SK-N-MC (cell line): ENCODE measurements at places on chromosomes 3 and 15.

DNA sequence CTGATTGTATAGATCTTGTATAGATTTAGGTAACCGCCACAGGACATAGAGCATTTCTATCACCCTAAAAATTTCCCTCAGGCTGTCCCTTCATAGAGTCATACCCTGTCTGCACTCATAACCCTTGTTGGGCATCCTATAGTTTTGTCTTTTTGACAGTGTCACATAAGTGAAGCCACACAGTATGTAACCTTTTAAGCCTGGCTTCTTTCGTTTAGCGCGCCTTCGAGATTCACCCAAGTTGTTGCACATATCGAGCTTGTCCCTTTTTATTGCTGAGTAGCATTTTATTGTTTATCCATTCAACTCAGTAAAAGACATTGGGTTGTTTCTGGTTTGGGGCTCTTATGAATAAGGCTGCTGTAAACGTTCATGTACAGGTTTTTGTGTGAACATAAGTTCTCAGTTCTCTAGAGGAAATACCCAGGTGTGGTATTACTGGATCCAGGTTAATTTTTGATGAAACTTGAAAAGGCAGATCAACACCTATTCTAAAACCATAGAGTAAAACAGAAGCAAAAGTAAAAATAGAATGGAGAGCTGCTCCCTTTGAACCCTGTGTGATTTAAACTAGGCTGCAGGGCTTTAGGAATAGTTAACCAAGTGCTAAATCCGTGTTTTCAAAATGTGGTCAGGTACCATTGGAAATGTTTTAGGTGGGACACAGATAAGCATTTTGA is 49.5 kb downstream of the CD86 start:
- DNase-seq = no peak

DNA sequence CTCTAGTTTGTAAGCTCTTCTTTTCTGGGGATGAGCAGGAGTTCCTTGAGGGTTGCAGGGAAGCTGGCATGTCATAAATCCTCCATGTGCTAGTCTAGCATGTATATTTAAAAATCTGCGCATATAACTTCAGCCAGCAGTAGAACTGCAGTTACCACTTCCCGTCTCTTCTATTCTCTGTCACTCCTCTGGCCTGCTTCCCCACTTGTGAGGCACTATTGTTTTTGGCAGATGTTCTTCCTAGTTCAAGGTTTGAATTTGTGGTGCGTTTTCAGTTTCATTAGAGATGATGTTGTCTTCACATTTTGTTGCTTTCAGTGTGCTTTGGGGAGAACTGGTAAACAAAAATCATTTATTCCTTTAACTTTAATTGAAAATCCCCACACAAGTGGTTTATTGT is 169.1 kb upstream of the ZPLD1 start:
- no peak for DNase-seq

DNA sequence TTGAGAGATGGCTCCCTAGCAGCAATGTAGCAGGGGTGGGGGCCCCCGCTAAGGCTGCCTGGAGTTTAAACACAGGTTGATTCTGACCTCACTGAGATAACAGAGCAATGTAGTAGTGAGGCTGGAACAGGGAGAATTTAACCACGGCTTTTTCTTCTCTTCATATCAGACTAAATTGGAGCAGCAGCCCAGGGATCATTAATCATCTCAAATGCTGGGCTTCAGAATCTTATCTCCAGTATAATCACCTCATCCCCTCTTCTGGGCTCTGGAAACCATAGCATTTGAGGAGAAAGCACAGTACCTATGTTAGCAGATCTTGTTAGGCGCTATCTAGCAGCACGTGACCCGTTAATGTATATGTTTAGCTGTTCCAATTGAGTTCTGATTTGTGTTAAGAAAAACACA is 25.4 kb upstream of the DET1 start:
- DNase-seq = no peak

DNA sequence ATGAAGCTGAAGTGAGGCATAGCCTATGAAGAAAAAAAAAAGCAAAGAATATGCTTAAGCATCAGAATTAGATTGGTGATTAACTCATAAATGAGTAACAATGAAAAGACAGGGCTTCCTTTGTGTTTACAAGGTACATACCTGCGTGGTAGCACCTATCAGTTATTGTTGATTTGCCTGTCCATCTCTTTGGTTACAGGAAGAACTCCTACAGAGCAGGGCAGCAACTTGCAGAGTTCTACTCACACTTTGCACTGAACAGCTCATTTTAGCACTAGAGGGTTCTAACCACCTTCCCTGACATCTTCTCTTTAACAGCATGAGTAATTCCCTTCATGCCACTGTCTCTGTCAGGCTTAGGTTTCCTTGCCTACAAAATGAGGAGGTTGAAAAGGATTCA is 166.0 kb downstream of the DPH6 start:
- DNase-seq = no peak

DNA sequence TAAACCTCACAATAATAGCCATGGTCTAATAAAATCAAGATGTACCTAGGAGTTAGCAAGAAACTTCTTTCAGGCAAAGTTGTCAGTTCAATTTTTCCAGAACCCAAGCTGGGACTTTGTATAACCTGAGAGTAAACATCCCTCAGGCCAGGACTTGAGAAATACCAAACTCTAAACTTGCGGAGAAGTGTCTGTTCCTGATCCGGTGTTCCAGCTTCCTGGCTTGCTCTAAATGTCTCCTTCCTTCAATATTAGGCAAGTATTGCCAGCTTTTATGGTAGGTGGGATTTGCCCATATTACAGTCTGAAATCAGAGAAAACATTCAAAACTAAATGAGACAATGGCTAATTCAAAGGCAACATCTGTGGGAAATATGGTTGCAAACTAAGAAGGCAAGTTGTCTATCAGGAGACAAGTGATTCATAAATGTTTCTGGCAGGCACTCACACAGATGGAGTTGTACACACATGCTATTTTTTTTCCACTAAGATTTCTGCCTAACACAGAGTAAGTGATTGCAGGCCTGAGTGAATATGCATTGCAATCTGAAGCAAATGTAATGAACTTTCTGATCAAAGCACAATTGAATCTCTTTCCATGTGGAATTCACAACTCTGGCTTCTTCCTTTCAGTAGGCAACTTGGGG is 88.3 kb upstream of the COL8A1 start:
- DNase-seq = no peak

- DNase-seq = no peak
Measured at GRCh38 chr3:109899925-109900324, 562.6 kb upstream of the DPPA4 start.

DNA sequence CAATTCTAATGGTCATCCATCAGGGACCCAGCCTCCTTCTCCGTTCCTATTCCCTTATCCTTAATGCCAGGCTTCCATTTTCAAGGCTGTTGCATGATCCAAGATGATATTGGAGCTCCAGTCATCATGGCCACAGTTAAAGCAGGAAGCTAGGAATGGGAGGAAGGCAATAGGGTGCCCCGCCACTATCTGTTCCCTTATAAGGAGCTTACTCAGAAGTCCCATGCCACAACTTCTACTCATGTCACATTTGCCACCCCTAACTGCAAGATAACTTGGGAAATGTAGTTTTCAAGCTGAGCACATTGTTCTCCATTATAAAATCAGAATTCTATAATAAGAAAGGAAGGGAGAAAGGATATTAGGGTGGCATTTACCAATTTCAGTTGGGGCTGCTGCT is 38.6 kb upstream of the SPSB4 start:
- no peak for DNase-seq

GRCh38 chr3:59717679-59718205 is 667.9 kb upstream of the CFAP20DC start:
- no peak for DNase-seq

DNA sequence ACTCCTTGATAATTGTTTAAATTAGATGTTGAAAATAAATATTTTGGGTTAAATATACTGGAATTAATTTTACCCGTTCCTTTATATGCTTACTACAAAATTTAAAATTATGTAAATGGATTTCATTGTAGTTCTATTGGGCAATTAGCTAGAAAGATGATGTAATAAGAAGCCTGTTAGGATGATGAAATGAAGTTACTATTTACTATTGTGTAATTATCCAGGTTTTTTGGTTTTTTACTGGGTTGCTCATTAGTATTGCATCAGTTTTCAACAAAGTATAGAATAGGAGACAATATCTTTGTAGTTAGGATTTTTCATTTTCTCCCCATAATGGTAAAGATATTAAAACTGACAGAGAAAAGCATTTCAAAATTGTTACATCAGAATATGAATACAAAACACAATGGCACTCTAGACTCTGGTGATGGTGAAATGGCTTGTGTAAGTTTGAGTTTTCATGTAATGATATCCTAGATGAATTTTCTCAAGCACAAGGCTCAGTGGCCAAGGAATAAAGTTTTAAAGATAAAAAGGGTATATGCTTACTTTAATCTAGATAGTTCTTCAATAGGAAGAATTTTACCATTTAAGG is 222.0 kb downstream of the P3H2 start:
- peak; percentile 50 for DNase-seq

GRCh38 chr3:97822359-97822775 is 556 bp downstream of the CRYBG3 start:
- DNase-seq = no peak

- no peak for DNase-seq
Measured at GRCh38 chr3:194357681-194358080, 6.6 kb upstream of the CPN2 start.

DNA sequence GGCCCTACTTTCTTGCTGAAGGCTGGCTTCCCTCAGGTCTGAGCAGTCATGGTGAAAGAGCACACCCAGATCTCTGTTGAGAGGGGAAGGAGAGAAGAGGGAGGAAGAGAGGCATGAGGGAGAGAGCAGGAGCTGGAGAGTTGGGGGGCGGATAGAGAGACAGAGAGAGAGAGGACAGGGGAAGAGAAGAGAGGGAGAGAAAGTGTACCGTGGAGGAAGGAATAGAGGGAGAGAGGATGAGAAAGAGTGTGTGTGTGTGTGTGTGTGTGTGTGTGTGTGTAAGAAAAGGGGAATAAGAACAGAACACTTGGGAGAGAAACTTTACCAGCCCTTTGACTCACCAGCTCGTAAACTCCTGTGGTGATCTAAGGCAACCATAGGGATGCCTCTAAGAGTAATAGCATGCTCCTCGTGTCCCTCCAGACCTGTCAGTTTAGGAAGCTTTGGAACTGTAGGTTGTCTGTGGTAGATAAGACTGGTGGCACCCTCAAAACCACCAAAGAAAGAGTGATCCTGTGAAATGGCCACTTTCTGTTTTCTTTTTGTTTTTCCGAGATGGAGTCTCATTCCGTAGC is 18.2 kb downstream of the ZNF592 start:
- no peak for DNase-seq

DNA sequence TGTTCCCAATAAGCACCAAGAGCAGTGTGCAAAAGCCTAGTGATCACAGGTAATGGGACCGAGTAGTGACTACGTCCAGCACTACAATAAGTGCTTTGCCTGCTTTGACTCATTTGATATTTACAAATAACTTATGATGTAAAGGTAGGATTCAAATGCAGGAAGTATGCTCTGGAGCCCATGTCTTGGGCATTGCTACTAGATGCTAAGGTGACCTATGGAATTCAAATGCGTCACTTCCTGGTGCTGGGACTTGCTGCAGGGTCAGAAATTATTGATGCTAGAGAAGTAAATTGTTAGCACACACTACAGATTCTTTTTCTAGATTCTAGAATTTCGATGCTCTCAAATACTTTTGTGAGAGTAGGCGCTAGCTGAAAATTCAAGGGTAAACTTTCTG is 101.2 kb upstream of the TSC22D2 start:
- DNase-seq = no peak

GRCh38 chr3:116601206-116601605 is 108.4 kb upstream of the TUSC7 start:
- DNase-seq = no peak

DNA sequence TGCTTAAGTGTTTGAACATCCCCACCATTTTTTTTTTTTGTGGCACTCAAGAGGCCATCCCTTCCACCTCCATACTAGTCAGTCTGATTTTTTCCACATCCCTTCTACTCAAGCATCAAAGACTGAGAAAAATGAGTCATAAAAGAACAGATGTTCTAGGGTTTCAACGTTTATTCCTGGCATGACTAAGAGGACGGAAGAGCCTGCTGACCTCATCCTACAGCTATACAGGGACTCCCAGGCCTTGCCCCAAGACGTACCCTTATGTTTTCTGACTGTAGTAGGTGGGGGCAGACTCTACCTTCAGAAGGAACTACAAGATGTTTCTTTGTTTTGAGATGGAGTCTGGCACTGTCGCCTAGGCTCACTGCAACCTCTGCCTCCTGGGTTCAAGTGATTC is 3.3 kb upstream of the ITPKA start:
- no peak for DNase-seq

GRCh38 chr15:101464999-101465669 is 24.4 kb downstream of the PCSK6 start:
- DNase-seq = no peak

DNA sequence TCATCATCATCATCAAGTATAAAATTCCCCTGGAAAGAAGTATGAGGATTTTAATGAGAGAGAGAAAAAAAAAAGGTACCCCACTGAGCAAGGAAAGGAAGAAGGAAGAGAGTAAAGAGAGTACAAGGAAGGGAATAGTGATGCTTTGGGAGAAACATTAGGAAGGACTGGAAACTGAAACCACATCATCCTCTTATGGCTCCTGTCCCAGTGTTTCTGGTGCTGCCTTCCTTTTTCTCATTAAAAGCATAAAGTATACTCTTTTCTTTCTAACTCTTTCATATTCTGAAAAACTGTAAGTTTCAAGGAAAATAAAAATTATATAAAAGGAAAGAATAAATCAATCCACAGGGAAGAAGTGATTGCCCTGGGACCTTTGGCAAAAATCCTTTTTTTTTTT is 616.4 kb upstream of the CBLB start:
- DNase-seq = no peak

GRCh38 chr3:113275929-113276750 is 64.8 kb downstream of the BOC start:
- no peak for DNase-seq

- DNase-seq = no peak
Measured at GRCh38 chr3:12185172-12185710, 26.5 kb upstream of the TIMP4 start.

DNA sequence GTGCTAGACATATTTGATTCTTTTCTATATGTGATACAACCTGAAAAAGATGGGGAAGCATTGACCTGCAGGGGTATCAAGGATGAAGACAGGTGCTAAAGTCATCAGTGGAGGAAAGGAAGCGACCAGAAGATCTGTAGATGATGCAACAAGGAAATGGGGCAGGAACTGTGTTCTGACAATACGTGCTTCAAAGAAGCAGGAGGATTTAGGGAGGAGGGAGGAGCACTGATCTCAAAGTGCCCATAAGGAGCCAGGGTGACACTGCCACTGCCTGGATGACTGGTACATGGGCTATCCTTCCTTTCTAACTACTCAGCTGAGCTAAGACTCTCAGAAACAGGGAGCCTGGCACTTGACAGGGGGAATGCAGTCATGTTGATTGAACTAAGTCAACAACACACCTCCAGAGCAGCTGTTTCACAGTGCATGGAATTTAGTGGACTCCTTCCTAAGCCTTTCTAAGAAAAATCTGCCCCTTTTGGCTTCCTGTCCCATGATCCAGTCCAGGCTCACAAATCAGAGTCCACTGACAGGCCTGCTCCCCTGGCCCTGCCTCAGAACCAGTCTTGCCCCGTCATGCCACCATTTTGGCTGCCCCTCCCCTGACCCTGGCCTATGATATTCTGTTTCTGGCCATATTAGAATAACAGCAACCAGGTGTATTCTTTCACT is 12.0 kb downstream of the LYSMD4 start:
- DNase-seq = no peak
